ENCODE measurements at places on chromosomes 7 and 10.

GRCh38 chr10:35463105-35463867, 127.0 kb downstream of the CCNY start:
- DNase-seq = no peak

DNA sequence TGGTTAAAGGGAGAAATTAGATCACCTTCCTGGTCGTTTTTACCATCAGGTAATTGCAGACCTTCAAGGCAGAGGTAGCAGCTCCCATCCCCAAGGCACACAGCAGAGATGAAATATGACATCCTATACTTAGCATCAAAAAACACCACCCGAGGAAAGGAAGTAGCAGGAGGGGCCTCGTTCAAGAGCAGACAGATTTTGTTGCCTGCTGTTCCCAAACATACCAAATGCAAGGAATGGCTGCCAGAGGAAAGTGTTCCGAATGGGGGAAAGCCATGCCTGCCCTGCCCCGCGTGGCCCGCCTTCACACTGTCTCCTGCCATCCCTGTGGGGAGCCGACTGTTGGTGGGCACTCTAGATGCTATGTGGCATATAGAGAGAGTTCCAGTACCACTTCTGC, 18.0 kb downstream of the FKBP6 start:
- DNase-seq = no peak

DNA sequence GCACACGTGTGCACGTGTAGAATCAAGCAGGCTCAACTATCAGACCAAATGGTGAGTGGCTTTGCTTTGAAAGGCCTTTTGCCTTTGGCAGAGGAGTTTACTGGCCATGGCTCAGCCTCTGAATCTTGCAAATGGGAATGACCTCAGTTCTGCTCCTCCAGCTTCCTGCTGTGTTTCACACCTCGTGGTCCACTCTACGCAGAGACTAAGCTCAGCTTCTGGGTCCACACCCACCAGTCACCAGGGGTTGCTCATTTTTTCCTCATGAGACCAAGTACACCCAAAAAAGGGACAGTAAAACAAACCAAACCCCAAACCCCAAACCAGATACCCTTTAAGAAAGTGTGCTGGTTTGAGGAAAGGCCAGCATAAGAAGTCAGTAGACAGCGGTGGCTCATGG, 236.4 kb downstream of the DNAJB6 start:
- DNase-seq = no peak

- DNase-seq = no peak
Measured at GRCh38 chr10:14859775-14860174, 18.9 kb upstream of the SUV39H2 start.

DNA sequence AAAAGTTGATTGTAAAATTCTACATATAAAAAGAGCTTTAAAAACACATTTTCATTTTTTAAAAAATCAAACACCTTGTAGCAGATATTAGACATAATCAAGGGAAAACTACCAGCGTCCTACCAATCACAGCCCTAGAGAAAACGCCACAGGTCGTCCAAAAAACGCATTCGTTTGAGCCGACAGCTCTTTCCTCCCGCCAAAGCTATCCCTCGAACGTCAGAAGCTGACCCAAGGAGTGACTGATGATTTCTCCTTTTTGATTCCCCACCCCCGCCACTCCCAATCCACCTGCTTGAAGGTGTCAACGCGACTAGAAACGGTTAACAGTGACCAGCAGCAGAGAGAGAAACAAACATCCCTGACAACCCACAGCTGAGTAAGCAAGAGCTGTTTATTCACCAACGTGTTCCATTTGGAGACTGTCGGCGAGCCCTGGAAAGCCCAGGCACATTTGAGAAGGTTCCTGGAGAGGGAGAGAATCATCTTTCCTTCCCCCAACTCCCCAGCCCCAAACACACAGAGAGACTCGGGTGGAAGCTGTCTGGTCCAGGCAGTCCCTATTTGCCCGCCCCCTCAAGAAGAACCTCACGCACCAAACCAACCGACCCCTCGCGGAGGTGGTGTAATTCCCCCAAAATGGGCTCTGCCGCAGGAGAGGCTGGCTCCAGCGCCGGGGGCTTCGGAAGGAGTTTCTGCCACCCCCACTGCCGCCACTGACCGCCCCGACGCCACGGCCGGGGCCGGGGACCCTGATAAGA, 622 bp downstream of the CPEB3 start:
- peak; percentile 10 for DNase-seq

- no peak for DNase-seq
Measured at GRCh38 chr10:97450828-97451227, 4.9 kb downstream of the ZDHHC16 start.

GRCh38 chr10:100979791-100980272, 7.5 kb downstream of the MRPL43 start:
- no peak for DNase-seq

DNA sequence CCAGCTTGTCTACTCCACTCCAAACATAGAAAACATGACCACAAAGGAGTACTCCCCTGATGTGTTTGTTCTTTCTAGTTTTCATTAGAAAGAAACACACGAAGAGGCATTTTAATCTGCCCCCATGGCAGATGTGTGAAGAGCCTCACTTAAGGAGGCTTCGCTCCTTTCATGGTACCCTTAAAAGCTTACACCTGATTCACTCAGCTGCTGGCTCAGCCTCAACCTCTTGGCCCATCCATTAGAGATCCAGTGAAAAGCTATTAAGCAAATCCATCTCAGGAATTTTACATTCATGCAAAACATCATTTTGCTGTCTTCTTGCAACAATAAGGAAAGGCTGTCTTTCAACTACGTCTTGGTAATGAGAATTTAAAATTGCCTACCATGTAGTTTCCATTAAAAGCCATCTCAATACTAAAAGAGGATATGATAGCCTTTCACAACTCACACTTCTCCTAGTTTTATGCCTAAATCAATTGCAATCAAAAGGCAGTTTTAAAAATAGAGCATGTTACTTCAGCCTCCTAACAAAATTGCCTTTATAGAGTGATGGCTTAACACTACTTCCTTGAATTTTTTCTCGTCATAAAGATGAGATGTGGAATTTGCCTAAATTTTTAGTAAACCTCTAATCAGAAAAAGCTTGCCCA, 22.7 kb downstream of the MACC1 start:
- DNase-seq = no peak

DNA sequence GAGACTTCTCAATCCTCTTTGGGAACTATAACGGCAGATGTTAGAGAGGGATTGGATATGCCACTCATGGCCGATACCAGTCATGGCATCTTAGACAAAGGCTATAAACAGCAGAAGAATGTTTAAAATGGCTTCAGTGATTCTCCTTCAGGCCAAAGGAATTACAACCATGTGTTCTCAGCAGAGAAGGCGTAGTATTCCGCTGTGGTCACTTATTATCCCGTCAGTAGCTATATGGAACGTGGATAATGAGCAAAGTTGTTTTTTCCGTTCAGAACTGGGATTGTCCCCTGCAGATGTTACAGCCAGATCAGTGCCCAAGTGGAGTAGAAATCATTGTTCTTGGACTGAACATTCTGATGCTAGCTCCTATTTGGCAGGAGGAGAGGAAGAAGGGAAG, 43.1 kb downstream of the TEX36 start:
- DNase-seq = no peak

DNA sequence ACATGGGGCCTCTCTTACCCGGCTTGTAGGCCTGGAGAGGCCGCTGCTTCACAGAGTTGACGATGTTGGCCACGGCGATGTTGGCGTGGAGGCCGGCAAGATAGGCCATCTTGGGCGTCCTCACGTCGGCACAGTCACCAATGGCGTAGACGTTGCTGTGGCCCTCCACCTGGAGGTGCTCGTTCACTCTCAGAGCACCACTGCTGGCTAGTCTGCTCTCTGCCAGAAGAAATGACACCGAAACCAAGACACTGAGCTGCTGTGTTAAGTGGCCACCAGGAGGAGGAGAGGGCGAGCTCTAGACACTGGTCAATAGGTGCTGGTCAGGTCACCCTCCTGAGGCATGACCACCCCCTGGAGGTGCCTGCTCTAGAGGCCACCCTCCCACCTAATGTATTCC, 17.7 kb downstream of the AIFM2 start:
- no peak for DNase-seq

DNA sequence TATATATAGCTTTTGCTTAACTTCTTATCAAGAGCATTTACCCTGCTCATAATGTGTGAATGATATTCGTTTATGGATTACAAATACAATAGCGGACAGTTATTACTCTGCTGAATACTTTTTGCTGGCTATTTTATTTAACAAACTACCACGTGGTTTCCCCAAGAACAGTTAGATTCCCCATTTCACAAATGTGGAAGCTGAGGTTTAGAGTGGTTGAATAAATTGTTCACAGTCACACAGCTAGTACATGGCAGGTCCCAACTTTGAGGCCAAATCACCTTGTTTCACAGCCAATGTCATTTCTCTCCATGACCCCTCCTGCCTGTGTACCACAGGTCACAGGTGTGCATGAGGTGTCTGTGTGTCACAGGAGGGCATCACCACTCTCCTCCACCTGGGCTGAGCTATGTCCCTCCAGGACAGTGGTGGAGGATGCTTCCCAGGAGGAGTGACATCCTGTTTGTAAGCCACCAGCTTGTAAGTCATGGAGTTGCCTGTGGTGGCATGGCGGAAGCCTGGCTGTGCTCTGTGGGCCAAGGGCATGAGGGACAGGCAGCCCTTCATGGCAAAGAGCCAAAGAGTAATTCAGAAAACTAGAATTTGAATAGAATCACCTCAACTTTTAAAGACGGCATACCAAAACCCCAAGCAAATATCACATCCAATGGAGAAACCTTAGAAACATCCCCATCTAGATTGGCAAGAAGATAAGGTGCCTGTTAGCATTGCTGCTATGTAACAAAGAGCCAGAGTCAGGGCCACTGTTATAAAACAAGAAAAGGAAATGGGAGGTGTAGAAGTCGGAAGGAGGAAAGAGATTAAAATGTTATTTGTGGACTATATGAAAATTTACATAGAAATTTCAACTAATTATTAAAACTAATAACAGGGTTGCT, 51.9 kb downstream of the AOC1 start:
- DNase-seq = no peak

DNA sequence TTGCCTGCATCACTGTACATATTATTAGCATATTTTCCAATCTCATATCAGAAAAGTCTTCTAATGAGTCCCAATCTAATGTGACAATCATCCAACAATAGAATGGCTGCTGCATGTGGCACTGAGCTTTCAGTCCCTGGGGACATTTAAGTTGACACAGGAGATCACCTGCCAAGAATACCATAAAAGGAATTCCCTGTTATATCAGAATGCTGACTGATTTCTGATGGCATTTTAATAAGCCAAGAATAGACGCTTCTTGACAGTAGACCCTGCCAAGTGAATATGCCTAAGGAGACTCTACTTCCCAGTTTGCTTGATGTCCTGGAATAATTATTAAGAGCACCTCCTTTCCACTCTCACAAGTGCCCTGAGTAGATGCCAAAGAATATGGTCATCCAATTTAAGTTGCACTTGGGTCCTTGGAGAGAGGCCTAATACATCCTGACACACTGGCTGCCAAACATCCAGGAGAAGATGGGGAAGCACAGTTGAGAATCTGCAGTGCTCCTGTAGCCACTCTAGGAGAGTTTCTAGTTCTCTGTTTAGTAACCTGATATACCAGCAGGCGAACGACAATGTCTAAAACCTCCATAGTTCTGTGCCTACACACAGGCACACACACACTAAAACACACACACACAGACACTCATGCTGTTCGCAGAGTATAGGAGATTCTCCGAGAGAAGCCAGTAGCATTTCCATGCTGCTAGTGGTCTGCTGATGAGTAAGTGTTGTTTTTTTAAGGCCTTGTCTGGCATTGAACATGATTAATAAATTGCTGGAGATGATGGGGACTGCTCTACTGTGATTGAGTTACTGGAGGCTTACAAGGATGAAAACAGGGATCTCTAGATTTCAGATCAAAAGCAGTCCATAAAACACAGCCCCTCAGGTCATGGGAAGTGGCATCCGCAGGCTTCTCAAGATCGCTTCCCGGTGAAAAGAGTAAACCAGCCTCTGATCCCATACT, 369.6 kb downstream of the KCNMA1 start:
- no peak for DNase-seq

- peak; percentile 68 for DNase-seq
Measured at GRCh38 chr7:151232917-151233701, 826 bp downstream of the CHPF2 start.

GRCh38 chr10:121949049-121949448, 21.2 kb upstream of the ATE1 start:
- no peak for DNase-seq

- no peak for DNase-seq
Measured at GRCh38 chr7:94289071-94289470, 105.6 kb upstream of the COL1A2 start.

DNA sequence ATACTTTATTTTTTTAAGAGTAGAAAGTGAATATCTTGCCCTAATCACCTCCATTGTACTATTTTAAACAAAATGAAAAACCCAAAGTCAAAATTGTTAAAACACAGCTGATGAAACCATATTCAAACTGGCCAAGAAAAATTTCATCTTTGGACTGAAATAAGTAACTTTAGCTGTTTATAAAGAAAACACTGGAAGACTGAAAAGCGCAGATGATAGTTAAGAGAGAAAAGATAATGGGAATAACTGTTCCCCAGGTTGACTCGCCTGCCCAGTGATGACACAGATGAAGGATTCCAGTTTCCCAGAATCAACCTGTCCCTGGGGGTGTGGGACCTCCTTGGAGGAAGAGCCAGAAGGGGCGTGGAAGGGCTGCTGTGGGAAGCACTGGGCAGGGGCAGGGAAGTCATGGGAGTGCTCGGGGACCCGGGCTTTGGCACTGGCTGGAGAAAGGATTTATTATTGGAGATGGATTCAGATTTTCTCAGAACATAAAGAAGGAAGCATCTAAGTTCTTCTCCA, 43.1 kb downstream of the DENND2A start:
- no peak for DNase-seq

DNA sequence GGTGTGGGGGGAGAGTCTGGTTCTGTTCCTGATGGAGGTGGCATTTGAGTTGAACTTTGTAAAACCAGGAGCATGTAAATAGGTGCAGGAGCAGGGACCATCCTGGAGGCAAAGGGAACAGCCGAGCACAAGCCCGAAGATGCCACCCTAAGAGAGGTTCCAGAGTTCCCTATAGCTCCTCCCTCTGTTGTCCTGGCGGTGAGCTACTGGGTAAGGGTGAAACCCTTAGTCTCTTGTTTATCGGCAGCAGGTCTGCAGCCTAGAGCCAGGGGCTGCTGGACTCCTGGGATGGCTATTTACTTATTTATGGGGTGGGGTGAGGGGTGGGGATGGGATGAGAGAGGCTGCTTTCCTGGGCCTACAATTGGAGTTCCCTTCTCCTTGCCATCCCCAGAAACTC, 6.5 kb upstream of the LBX1 start:
- DNase-seq = no peak

DNA sequence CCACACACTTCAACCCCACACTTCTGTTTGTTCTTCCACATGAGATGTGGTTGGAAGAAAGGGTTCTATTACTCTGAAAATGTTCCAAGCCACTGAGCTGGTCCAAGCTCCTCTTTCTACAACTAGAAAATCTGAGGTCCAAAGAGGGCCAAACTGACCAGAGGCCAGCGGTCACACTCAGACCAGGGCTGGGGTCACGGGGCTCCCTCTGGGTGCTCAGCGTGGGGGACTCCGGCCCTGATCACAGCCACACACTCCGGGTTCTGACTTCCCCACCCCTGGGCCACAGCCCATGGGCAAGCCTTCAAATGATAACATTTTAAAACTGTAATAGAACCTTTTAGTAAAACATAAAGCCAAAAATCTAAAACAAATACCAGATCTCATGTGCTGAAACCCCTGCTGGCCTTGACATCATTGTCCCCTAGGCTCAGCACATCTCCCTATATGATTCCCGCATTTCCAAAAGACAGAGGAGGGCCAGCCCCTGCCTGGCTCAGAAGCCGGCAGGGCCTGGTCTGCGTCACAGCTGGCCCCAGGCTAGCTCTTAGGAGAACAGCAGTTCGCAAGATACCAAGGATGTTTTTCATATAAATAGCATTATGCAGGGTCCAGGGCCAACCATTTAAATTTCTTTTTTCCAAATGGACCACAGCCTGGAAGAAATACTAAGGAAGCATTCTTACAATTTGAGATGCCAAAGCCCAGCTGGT, 3.3 kb downstream of the CRYGN start:
- no peak for DNase-seq

Data from CD4-positive, alpha-beta T cell treated with Interleukin-4 for 4 hours (primary cell).